CD14-positive monocyte (primary cell): ENCODE measurements at places on chromosomes 5 and 9. TPM values are rescaled to one million over a fixed set of nuclear protein-coding genes. Genes with fewer than 3 reads are reported as not detected.

TAF11L10 gene
- polyA plus RNA-seq, result not detected

TMEM232 gene
- 0.59 TPM for polyA plus RNA-seq

CARTPT gene
- polyA plus RNA-seq, result not detected in 2 replicates

CCL21 gene
- not detected for polyA plus RNA-seq

ADCY2 gene
- not detected for polyA plus RNA-seq

CDKN2B gene
- polyA plus RNA-seq, result 2.7 TPM

CBY3 gene
- not detected for polyA plus RNA-seq

TNFAIP8 gene
- polyA plus RNA-seq, result 55.5 TPM

AFAP1L1 gene
- not detected for polyA plus RNA-seq

GMCL2 gene
- polyA plus RNA-seq, result not detected in 2 replicates

SMIM32 gene
- polyA plus RNA-seq, result not detected

ECPAS gene
- polyA plus RNA-seq, result 12.7 and 27.6 TPM in 2 replicates

LRRC19 gene
- not detected for polyA plus RNA-seq

HCN1 gene
- not detected in 2 replicates for polyA plus RNA-seq

IL3 gene
- polyA plus RNA-seq, result not detected

MCC gene
- not detected for polyA plus RNA-seq

HK3 gene
- polyA plus RNA-seq, result 869 and 988 TPM in 2 replicates

ACSL6 gene
- 0.45 TPM for polyA plus RNA-seq

TAS2R1 gene
- not detected for polyA plus RNA-seq

ZNF79 gene
- 2.0 TPM for polyA plus RNA-seq

CANX gene
- 368 TPM for polyA plus RNA-seq

PDGFRB gene
- 0.04 TPM for polyA plus RNA-seq

KCTD16 gene
- not detected for polyA plus RNA-seq

FOXD4L3 gene
- not detected in 2 replicates for polyA plus RNA-seq

RANBP3L gene
- not detected for polyA plus RNA-seq

MLLT3 gene
- 0.81 TPM for polyA plus RNA-seq

PCDHGA2 gene
- polyA plus RNA-seq, result not detected in 2 replicates

SNAPC3 gene
- polyA plus RNA-seq, result 10.9 TPM
